ENCODE measurements at places on chromosomes 6 and 20. TPM values are rescaled to one million over a fixed set of nuclear protein-coding genes. Genes with fewer than 3 reads are reported as not detected.

DNA sequence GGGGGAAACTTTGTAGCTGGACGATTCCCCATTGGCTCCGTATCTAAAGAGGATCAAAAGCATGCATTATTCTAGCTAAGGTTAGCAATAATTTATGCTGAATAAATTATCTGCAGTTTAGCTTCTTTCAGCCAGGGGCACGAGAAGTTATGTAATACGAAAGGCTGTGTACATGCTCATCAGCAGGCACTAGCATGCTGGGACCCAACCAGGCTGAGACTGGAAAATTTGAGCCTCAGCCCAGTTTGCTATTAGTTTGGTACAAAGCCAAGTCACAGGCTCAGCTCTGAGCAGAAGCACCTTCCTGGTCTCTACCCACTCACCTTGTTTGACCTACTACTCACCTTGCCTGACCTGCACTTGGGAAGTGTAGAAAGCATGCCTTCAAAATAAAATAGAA, 328.1 kb upstream of the ARID1B start:
- DNase-seq: no peak

NMBR gene
- polyA plus RNA-seq: 0.21 TPM

C20orf141 gene
- not detected for polyA plus RNA-seq

DYNLT2 gene
- polyA plus RNA-seq: 8.1 TPM

LY6G6C gene
- 0.17 TPM for polyA plus RNA-seq

- no peak for DNase-seq
Observed at GRCh38 chr6:22330941-22331340, 34.1 kb upstream of the PRL start.

- no peak for DNase-seq
Observed at GRCh38 chr6:83511266-83511665, 1.1 kb upstream of the PRSS35 start.

CNR1 gene
- polyA plus RNA-seq: 0.20 TPM

DNA sequence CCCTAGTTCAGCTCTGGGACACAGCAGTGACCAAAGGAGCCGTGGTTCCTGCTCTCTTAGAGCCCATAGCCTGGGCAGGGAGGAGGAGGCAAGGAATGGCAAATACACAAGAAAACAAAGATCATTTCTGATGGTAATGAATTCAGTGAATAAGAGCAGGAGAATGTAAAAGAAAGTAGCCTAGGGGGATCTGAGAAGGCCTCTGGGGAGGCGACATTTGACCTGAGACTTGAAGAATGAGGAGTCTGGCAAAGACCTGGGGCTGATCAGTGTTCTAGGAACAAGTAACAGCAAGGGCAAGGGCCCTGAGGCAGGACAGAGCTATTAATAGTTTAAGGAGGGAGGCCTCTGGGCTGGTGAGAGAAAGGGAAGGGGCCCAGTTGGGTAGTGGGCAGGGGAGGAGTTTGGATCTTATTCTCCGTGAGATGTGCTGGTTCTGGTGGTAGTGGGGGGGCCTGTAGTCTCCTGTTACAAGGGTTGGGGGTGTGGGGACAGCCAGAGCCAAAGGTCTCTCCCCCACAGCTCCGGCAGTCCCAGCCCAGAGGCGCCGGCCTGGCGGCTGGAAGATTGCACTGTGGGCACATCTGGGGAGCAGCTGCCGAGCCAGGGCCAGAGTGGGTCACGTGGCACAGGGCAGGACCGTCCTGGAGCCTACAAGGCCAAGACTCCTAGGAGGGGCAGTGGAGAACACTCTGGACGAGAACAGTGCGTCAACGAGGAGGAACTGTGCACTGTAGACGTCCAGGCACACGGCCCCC, 9.3 kb upstream of the ID1 start:
- DNase-seq: peak; percentile 89
